ENCODE measurements at places on chromosomes 2 and 18.
A peak's percentile ranks its signal among the peaks of the same experiment; 100 is the strongest.

GRCh38 chr2:114714313-114714712, 271.9 kb downstream of the DPP10 start:
- no peak for DNase-seq

- no peak for DNase-seq
Measured at GRCh38 chr2:161141033-161141432, 19.2 kb upstream of the TANK start.

GRCh38 chr2:127398239-127398590, 10.4 kb upstream of the MAP3K2 start:
- no peak for DNase-seq

- DNase-seq, result no peak
Measured at GRCh38 chr18:944440-944839, 39.8 kb downstream of the ADCYAP1 start.

DNA sequence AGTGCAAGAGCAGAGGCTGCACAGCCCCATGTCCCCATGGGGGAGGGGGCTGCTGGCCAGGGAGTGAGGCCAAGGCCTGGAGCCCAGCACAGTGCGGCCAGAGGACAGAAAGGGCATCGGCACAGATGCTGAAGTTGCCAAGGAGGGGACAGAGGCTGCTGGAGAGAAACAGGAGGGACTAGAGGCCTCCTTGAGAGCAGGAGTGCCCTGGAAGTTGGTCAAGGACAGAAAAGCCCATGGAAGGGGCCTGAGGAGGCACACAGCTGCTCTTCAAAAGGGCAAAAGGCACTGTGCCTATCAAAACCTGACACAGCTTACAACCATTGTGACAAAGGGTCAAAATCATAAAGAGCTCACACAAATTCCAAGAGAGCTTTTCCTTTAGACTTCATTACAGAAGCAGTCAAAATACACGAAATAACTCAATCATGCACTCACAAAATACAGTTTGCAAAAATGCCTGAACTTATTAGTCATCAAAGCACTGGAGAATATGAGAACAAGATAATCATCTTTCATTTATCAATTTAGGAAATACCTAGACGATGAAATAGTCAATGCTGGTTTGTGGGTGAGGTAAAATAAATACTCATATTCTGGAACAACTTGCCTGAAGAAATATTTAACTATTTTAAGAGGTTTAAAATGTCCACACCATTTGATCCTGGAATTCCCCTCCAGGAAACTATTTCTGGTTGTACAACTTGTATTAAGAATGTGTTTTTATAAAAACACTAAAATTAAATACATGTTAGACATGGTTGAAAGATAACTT, 79.6 kb downstream of the USP40 start:
- no peak for DNase-seq

GRCh38 chr2:150429384-150429961, 58.0 kb downstream of the RND3 start:
- no peak for DNase-seq

DNA sequence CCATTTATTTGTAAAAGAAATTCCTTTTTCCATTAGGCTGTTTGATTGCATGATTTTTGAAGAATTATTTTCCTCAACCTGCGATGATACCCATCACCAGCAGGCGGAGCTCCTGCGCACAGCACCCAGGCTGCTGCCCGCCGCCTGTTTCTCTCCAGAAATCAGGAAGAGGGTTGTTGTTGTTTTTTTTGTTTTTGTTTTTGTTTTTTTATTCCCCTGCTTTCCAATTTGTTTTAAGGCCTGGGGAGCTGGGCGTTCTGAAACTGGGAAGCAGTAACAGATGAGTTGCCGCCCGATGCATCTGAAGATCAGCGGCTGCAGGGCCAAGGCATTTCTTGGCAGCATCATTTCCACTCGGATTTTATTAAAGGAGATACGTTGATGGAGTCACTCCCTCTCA, 132.1 kb downstream of the MBP start:
- peak; percentile 28 for DNase-seq

GRCh38 chr2:113986762-113987290, 96.9 kb downstream of the ACTR3 start:
- no peak for DNase-seq

DNA sequence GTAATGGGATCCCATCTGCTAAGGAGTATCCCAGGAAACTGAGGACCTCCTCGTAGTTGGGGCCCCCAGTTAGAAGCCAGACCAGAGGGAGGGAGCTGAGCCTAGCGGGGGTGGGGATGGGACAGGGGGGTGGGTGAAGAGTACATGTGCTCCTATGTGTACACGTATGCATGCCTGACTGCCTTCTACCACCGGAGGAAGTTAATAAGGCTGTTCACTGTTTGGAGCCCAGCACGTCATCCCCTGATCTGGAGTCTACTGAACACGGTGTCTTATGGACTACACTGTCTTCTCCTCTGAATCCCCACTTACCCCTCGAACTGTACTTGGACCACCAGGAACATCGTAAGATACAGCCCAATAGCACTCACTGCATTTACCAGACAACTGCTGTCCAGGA, 68.5 kb downstream of the SFXN5 start:
- DNase-seq, result no peak

DNA sequence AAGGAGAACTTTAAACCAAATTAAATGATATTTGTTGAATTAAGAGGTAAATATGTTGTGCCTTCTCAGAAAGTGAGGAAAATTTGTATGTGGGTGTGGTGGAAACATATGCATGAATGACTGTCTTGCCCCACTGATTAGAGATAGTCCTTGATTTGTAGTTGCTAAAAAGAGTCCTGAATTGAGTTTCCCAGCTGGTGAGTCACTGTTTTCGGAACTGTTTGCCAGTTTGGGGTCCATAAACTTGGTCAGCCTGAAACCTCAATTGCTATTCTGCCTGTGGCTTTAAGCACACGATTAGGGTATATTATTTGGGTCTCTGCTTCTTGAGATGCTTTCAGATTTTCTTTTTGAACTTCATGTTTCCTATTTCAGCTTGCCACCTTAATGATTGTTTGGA, 53.3 kb downstream of the PIKFYVE start:
- DNase-seq, result no peak

GRCh38 chr2:98293931-98294687, 52.1 kb upstream of the CNGA3 start:
- no peak for DNase-seq

DNA sequence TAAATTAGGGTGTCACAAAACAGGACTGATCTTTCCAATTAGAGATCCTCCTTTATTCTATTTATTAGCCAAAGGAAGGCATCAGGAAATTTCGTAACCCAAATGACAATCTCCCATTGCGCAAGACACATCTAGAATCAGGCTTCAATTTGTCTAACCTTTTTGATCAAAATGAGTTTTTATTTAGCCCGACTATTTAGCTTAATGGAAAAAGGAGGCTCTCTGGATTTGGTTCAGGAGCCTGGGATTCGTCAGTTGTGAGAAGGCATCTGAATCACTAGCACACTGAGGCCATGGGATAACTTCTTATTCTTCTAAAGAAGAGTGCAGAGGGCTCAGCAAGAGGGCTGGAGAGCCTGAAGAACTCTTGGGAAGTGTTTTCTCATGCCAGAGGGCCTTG, 332.1 kb upstream of the ETAA1 start:
- DNase-seq, result no peak

- no peak for DNase-seq
Measured at GRCh38 chr2:102424754-102425153, 1.8 kb downstream of the IL18RAP start.

DNA sequence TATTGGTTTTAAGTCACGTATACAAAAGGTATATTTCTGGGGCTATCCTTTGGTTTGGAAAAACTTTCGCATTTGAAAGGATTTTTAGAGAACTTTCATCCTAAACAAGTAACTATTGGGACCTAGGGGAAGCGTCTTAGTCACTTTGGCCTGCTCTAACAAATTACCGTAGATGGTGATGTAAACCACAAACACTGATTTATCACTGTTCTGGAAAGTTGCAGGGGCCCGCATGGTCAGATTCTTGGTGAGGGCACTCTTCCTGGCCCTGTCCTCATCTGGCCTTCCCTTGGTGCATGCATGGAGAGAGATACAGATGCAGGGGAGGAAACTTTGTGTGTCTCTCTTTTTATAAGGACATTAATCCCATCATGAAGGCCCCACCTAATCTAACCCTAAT, 49.1 kb upstream of the ANKRD62 start:
- no peak for DNase-seq

DNA sequence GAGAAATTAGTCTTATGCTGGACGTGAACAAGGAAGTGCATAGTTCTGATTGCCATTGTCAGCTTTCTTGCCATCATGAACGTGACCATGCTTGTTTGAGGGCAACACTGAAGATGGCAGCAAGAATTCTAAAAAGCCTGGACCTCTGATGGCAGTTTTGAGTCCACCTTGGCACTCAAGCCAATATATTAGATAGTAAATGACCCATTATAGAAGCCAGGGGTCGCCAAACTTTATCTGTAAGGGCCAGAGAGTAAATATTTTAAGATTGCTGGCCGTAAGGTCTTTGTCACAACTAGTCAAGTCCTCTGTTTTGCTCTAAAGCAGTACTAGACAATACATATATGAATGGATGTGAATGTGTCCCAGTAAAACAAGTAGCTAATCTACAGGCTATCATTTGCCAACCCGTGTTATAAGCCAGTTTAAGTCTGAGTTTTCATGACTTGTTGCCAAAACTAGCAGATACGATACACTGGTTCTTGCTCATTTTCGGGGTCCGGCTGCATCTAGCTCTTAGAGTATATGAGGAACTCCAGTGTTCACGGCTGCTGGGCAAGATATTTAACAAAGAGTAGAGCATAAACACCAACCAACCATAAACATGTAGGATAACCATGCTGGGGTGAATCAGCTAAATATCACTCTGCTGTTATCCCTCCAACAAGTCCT, 73.1 kb upstream of the PELI1 start:
- no peak for DNase-seq

DNA sequence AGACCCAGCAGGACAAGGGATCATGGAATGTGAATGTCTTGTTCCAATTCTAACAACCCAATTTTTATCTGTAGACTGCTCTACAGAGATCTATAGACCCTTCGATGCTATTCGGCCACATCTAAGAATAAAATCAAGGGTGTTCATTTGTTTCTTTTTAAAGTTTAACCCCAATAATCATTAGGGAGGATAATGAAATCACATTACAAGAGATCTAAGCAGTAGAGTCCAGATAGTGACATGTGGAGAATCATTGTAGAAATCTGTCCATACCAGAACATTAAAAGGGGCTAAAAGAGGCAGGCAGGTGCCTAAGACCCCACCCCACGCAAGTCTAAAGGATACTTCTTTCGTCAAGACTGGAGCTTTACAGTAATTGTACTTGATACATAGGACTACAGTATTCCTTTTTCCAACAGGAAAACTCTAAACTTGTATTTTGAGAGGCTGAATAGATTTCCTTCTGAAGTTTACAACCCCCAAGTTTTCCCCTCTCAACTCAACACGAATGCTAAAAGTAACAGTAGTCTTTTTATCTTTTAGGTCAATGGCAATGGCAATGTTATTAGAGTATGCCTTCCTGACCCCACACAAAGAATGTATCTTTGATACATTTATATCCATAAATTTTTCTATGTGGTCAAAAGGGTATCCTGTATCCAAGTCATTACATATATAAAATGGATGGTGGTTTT, 183.7 kb downstream of the TCF4 start:
- no peak for DNase-seq

- DNase-seq, result no peak
Measured at GRCh38 chr2:30148850-30149249, 2.0 kb downstream of the YPEL5 start.

DNA sequence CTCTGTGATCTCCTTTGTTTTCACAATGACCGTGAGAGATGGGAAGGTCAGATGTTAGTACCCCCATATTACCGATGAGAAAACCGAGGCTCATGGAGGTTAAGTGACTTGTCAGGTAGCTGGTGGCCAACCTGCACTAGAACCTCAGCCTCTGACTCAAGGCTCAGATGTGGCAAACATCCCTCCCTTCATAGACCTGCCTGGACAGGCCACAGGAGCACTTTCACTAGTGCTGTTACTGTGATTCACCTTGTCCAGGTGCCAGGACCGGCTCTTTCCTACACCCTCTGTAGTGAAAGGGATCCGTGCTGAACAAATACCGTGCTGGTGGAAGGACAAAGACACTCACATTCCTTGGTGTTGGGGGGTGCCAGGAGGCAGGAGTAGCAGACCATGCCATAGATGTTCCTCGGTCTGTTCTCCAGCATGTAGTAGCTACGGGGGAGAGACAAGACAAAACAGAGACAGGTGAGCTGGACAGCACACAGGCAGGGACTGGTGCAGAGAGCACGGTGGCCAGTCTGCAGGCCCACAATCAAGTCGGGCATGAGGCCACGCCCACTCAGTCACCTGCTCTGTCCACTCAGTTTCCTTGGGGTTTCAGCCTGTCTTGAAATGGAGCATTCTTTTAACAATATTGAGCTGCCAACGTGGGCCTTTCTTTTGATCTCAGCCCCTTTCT, 65.9 kb downstream of the EDAR start:
- no peak for DNase-seq

DNA sequence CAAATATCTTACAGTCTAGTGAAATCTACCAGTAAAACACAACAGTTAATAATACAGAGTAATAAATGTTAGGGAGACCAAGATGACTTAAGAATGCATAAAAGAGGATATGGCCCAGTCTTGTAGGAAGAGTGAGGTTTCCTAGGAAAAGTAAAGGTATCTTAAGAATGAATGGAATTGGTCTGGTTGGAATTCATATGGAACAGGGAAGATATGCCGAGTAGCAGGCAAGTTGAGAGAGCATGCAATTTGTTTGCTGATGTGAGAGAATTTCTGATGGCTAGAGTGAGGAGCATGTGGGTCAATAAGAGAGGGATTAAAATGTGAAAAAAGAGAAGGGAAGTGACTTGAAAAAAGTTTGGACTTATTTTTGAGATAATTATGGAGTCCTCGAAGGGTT, 512.9 kb upstream of the ZEB2 start:
- DNase-seq, result no peak

- no peak for DNase-seq
Measured at GRCh38 chr2:83106853-83107252, 1352.2 kb downstream of the SUCLG1 start.

- DNase-seq, result no peak
Measured at GRCh38 chr18:70376914-70377258, 88.0 kb downstream of the SOCS6 start.

DNA sequence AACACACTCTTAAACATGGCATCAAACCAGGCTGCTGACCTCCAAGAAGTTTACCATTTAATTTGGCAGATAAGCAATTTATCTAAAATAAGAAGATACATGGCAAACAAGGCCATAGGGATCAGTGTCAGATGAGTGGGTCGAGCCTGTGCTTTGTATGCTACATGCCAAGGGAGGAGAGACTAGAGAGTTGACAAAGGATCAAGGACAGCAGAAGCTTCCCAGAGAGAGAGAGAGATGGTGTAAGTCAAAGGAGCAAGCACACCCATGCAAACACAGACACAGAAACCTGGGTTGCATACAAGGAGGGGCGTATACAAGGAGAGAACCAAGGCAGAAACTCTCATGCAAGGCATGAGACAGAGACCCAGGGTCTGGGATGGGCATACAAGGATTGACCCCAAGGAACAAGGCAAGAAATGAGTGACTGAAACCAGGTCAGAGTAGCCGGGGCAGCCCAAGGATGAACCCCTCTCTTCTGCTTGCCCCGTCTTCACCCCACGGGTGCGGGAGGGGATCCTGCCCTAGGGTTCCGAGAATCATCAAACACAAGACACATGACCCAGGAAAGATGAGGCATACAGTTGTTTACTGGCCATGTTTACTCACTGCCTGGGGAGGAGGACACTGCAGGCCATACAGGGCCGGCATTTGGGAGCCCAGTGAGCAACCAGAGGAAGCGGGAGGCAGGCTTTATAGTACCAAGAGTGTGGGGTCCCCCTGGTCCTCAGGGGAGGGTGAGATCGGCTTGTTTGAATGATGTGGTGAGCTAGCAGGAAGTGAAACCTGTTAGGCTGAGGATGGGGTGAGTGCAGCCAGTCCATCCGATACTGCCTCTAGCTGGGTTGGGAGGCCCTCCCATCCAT, 529.2 kb upstream of the ID2 start:
- no peak for DNase-seq
